ENCODE measurements at places on chromosomes 5 and 9.

- no peak for ATAC-seq
Observed at GRCh38 chr9:8823131-8823895, 1023.7 kb upstream of the DMAC1 start.

DNA sequence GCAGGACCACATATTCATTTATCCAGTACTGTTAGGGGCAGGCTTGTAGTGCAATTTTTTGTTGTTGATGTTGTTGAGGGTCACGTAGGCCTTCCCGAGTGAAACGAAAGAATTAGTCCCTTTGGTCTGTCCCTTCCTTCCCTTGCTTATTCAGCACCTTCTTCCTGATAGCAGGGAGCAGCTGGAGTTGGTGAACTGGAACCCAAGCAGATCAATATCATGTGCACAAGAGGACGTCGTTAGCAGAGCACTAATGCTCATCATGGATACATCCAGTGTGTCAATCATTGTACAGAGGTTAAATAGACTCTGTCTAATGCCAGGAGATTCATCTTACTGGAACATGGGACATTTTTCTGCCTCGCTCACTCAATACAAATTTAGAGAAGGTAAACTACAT lies 33.0 kb upstream of the MAP1B start:
- no peak for ATAC-seq

DNA sequence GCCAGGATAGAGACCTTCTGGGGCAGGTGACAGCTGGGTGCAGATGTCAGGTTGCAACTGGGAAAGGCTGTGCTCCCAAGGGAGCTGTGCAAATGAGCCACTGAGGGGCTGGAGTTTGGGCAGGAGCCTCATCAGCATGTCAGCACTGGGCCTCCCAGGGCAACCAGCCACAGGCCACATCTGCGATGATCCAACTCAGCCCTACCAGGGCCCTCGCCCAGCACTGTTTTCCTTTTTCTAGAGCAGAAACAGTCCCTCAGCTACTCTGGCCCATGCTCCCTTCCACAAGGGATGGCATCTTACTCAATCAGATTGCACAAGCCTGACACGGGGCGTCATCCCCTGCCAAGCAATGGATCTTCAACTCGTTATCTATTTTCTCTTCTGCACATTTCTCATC lies 24.8 kb downstream of the NIPAL4 start:
- no peak for ATAC-seq

DNA sequence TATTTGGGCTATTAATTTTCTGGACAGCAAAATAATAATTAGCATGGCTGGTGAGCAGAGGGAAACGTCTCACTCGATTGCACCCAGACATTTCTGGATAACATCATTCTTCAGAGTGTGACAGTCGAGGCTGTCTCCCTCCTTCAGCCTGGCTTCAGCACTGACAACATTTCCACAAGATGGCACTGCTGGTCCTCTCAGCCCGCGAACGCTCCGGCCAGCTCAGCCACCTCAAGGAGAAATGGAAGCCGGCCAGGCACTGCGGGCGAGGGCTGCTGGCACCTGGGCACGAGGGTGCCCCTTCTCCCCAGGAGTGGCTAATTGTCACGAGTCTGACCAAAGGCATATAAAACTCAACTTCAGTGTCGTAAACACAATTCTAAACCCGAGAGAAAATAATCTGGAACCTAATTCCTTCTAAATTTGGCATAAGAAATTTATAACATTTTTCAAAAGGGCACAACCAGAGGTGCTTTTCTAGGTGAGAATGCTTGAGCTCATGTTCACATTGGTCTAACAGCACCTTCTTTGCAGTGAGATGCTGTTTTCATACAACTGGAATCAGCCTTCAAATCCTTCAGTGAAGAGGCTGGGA lies 65.9 kb downstream of the DAP start:
- ATAC-seq = peak; percentile 70

GRCh38 chr5:133995341-133995740 lies 9.4 kb downstream of the VDAC1 start:
- no peak for ATAC-seq

GRCh38 chr9:92159058-92159457 lies 43.8 kb upstream of the SPTLC1 start:
- no peak for ATAC-seq

DNA sequence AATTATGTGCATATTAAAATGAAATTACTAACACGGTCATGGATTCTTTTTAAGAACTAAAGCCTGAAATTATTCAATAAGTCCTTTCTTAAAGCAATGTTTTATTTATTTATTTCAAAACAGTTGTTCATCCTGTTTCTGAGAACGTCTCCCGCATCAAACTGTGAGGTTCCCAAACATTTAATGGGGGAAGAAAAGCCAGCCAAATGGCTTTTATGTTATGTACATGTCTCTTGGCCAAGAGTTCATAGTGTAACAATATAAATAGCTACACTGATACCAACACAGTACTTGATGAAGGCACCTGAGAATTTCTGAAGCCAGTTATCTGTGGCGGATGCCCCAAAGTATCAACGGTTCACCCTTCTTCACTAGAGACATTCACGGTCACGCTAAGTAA lies 15.7 kb downstream of the TTF1 start:
- ATAC-seq = no peak

DNA sequence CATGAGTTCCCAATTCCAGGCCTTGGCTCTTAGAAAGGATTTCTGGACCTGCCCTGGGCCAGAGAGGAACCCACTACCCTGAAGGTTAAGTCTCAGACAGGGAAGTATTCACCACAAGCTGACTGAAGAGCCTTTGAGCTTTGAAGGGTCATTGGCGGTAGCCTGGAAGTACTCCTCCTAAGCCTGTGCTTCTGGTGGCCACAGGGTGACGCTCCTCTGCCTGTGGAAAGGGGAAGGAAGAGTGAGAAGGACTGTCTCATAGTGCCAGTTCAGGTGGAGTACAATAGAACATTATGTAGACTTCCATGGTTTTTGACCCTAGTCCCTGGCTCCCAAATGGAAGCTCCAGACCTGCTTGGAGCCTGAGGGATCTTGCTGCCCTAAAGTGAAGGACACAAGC lies 1233.2 kb upstream of the CDH6 start:
- ATAC-seq = no peak

GRCh38 chr5:108615216-108615615 lies 132.5 kb upstream of the FER start:
- no peak for ATAC-seq

GRCh38 chr9:114284316-114285060 lies 38.4 kb upstream of the ORM1 start:
- ATAC-seq = no peak

GRCh38 chr5:119357808-119358529 lies 2.1 kb downstream of the TNFAIP8 start:
- ATAC-seq = no peak

GRCh38 chr9:106779796-106780195 lies 83.2 kb upstream of the ZNF462 start:
- no peak for ATAC-seq

- no peak for ATAC-seq
Observed at GRCh38 chr9:68763104-68763503, 58.1 kb downstream of the PIP5K1B start.

DNA sequence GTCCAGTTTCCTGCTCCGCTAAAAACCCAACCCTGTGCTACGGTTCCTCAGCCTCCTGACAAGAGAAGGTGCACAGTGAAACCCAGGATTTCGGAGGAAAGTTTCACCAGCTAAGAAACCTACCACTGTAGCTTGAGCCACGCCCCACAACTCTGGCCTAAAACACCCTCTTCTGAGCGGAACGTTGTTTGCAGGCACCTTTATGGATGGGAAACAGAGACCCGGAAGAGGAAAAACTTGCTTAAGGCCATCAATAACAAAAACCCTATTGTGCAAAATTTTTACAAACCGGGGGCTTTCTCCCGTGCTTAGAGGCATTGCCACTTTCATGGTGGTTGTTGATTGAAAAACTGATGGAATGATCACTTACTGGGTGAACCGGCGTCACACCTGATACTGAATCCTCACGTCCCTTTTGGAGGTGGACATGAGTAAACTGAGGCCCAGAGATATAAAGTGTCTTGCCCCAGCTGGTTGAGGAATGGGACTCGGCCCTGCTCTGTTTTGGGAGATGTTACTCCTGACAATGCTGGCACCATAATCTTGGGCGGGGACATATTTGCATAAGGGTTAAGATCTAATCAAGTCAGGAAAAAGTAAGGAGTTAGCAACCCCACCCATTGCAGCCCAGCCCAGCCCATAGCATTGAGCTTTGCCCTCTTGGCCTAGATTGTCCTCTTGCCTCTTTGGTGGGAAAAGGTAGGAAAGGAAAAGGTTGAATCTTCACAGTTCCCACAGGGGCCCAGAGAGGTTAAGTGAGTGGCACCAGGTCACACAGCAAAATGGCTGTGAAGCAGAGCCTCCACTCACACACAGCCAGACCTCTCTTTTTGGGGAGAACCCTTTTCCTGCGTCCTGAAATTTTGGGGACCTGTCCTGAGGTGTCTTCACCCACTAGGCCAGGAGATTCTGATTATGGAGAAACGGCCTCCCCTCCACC lies 23.2 kb upstream of the PTGS1 start:
- ATAC-seq = peak; percentile 41

GRCh38 chr5:147037515-147038205 lies 159.1 kb upstream of the PPP2R2B start:
- ATAC-seq = no peak

- peak; percentile 89 for ATAC-seq
Observed at GRCh38 chr5:149114403-149115312, 26.6 kb upstream of the ABLIM3 start.

DNA sequence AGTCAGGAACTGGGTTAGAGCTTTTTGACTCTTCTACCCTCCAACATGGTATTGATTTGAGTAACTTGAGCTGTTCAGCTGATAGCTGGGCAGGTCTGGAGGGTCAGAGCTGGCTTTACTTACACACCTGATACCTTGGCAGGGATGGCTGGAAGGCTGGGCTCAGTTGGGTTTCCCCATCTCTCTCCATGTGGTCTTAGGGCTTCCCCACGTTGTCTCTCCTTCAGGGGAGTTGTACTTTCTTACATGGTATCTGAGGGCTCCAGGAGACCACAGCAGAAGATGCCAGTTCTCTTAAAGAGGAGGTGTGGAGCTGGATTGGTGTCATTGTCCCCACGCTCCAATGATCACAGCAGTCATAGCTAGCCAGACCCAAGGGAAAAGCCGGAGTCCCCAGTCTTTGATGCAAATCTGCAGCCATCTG lies 25.6 kb downstream of the ISOC1 start:
- ATAC-seq = no peak

DNA sequence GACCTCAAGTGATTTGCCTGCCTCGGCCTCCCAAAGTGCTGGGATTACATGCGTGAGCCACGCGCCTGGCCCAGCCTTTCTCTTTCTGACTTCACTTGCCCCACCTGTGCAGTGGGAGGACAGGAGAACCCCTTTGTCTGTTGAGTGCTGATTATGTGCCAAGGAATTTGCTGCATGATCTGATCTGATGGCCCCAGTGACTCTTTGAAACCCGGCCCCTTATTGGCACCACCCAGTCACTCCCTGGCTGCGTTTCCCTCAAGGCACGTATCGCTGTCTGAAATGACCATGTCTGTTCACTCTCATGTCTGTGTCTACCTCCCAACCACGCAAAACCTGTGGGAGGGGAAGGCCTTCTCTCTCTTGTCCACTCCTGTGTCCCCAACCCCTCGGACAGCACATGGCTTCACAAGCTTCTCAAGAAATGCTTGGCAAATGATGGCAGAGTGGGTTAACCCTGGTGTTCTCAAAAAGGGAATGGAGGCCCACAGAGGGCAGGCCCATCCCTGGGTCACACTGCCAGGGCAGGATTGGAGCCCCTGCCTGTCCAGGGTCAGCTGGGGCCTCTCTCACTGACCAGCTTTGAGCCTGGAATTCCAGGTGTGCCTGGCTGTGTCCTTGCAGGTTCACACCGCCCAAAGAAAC lies 21.9 kb downstream of the NEK6 start:
- ATAC-seq = peak; percentile 60

DNA sequence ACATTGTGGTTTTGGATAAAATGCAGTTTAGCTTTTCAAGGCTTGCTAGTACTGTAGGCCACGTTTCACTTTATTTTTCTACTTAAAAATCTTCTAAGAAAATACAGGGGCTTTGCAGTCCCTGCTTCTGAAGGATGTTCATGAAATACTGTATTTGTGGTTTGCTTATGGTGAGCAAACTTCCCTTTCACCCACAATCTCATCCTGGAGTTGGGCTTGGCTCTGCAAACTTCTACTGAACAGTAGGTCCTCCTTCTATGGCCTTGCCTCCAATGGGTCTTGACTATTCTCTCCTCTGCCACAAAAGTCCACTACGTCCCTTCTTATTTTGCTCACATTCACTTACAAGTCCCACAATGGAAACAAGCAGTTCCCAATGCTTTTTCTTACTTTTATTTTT lies 502.7 kb upstream of the KLF4 start:
- ATAC-seq = no peak

GRCh38 chr9:128077847-128078503 lies 9.9 kb downstream of the SLC25A25 start:
- ATAC-seq = no peak

DNA sequence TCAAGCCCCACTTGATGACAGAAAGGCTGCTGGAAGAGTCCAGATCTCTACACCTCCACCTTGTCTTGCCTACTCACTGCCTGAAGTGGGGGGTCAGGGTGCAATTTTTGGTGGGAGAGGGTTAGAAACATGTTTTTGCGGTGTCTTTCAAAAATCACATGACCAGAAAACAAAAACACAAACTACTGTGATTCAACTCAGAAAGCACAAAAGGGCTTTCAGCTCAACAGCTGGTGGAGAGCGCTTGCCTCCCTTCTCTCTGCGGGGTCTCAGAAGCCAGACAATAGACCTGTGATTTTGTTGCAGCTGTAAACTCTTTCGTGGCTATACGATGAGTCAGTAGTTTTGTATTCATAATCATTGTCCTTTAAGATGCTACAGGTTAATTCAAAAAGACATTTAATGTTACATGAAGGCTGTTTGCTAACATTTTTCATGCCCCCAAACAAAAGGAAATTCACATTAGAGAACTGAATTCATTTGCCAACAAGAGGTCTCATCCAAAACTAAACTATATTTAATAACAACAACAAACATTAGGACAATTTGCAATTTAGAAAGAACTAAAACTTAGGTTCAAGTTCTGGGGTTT lies 172.6 kb upstream of the RAI14 start:
- no peak for ATAC-seq

GRCh38 chr5:161549106-161549505 lies 2.6 kb upstream of the GABRB2 start:
- no peak for ATAC-seq

- no peak for ATAC-seq
Observed at GRCh38 chr5:1448511-1449011, 3.3 kb upstream of the SLC6A3 start.

DNA sequence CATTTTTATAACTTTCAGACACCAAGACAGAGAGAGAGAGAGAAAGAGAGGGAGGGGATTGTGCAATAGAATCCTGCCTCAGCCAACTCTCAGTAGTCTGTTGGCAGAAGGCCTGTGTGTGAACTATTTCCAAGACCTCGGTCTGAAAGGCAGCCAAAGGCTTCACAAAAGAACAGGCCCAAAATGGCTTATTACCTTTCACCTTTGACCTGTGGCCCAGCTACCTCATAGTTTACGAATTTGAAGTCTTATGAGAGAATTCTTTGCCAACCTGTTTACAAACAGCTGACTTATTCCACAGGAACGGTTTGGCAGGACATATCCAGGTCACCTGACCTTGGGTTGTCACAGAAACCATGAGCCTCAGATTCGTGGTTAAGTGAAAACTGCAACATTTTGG lies 48.6 kb downstream of the NR2F1-AS1 start:
- ATAC-seq = no peak

Measured in esophagus mucosa (tissue), 1 donor.